ENCODE measurements at places on chromosomes 3 and 15. TPM values are rescaled to one million over a fixed set of nuclear protein-coding genes. Genes with fewer than 3 reads are reported as not detected.

SLC25A38 gene
- total RNA-seq: 41.5 TPM

ANKRD28 gene
- total RNA-seq: 23.8 TPM

LIPC gene
- 0.90 TPM for total RNA-seq

TMEM266 gene
- total RNA-seq: not detected

AHSG gene
- total RNA-seq: not detected

CCDC9B gene
- total RNA-seq: 1.1 TPM

INO80 gene
- total RNA-seq: 26.0 TPM

SUCLG2 gene
- total RNA-seq: 32.3 TPM

TMF1 gene
- total RNA-seq: 20.9 TPM

GHSR gene
- total RNA-seq: not detected

KIF15 gene
- total RNA-seq: 4.2 TPM

WDR93 gene
- not detected for total RNA-seq

FBXO40 gene
- not detected for total RNA-seq

A4GNT gene
- total RNA-seq: not detected

SETD2 gene
- total RNA-seq: 15.3 TPM

BCHE gene
- 2.4 TPM for total RNA-seq

SLC22A14 gene
- total RNA-seq: not detected

TMEM212 gene
- total RNA-seq: not detected

ZNF80 gene
- total RNA-seq: not detected

STAB1 gene
- total RNA-seq: 7.1 TPM

TF gene
- under 0.01 TPM for total RNA-seq

Data from cardiac atrium fibroblast (primary cell).